AG04449 (cell line): ENCODE measurements at places on chromosomes 4 and X.
A peak's percentile ranks its signal among the peaks of the same experiment; 100 is the strongest.

GRCh38 chrX:123088331-123088730 lies 95.7 kb upstream of the GRIA3 start:
- DNase-seq: no peak

GRCh38 chrX:46485897-46486296 lies 59.3 kb downstream of the ZNF674 start:
- DNase-seq: no peak

- DNase-seq: no peak
Measured at GRCh38 chr4:148542922-148543623, 100.9 kb upstream of the NR3C2 start.

DNA sequence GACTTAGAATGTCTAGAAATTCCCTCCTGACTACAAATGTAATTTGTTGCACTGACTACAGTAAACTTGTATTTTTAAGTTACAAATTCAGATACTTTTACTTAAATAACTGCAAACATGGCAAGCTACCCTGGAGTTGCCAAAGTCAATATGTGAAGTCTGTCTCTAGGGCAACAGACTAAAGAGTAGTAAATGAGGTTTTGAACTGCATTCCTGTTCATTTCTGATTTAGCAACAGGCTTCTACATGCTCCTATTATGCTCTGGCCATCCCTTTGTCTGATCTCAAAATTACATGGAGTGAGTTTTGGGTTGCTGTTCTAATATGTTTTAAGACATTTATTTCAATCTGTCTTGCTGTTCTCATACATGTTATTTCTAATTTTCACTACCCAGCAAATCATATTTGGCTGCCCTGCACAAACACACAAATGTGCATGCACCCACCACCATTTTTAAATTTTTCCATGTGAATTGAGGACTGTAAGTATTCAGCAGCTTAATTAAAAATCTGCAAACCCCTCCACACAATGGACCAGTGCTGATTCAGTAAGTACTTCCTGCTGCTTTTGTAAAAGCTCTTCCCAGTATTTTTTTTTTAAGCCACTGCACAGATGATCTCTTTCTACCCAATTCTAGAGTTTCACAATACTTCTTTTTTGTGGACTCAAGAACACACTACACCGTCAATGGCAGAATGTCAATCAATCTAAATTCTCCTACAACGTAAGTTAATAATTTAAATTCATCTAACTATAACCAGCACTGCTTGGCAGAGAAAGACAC lies 26.7 kb downstream of the SH3RF1 start:
- DNase-seq: peak; percentile 76

DNA sequence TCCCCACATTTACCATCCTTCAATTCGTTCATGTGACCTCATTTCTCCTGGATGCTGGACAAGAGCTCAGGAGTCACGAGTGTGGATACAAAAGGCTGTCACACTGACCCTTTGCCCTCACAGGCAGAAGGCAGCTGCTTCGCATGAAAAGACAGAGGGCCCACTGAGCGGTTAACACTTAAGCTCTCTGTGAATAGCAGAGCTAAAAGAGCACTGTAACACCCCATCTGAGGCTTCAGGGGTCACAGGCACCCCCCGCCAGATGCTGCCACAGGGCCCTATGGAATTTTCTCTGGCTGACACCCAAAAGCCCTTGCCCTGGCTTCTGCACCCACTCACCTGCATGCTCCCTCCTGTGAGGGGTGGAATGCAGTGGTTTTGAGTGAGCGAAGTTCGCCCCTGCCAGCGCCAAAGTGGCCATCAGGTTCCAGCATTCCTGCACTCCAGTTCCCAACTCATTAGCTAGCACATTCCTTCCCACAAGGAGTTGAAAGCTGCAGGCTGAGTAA lies 360.9 kb downstream of the PPP3CA start:
- no peak for DNase-seq

DNA sequence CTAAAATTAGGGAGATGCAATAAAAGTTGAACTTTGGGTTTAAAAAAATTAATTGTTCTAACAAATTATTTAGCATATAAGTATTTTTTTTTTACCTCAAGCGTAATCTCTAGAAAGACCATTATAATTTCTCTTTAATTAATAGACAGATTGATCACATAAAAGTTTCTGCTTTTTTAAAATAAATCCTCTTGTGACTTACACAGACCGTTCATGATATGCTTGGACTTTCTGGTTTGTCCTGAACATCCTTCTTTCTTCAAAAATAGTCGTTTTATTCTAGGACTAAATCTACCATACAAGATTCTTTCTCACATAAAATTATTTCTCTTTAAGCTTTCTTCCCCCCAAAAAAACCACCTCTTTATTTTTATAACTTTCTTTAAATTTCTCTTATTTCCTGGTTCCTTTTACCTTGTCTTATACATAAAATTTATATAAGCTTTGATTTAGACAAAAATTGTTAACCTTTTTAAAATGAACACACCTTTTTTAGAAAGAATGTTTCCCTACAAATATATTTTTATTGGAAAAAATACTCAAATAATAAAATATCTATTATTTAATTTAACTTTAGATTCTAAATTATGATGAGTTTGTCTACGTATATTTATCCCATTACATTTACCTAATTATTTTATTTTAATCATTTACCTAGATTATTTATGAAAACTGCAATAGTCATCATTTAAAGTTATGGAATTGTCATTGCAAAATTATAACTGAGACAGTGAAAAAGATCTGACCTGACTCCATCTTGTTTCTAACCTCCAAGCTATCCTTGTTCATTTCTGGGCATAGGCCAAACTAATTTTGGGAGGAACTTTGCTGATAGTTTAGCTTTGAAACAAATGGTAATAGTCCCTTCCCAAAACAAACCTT lies 37.6 kb downstream of the PGRMC2 start:
- DNase-seq: no peak

- DNase-seq: no peak
Measured at GRCh38 chr4:83125738-83126141, 11.2 kb upstream of the PLAC8 start.

DNA sequence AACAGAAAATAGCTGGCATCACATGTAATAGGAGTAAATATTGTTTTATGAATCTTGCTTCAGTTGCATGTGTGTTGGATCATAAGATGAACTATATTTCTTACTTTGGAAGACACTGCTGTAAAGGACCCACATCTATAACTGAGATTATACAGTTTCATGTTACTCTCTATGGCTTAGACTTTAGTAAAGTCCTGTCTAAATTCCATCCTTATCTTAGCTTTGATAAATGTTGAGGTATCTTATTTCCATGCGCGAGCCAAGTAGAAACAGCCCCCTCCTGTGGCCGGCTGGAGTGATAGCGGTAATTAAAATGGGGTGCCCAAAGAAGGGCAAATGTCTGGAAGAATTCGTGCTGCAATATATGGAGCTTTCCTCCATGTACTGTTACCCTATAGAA lies 43.0 kb downstream of the CCDC158 start:
- no peak for DNase-seq

- no peak for DNase-seq
Measured at GRCh38 chr4:102625232-102625930, 124.2 kb downstream of the NFKB1 start.

DNA sequence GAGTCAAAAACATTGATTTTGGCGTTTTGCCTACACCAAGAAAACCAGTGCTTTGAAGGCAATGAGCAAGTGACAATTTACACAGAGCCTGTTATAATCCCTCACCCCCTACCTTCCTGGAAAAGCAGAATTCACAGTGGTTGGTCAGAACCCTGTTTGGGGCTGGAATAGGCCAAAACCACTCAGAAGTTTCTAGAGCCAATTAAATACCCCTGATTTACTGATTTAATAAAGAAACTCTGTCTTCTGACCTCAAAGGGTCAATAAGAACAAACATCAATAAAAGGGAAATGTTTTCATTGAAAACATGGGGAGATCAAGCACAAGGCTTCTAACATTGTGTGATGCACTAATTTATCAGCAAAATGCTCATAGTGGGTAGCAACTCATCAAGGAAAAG lies 116.3 kb downstream of the UNC5C start:
- no peak for DNase-seq

DNA sequence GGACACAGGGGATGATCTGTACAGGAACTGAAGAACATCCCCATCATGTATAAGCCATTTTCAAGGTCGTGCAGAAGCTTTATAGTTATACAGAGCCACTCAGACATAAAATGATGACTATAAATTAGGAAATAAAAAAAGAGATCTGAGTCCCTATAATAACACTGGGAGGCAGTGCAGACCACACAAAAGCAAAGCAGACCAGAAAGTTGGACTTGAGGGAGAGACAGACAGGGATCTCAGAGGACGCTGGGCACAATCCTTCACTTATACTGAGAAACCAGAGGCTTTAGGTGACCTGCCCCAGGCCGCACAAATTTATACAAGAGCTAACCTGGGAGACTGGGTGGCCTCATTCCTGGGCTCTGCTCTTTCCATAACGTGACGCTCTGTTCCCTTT lies 70.5 kb downstream of the HADH start:
- no peak for DNase-seq

GRCh38 chr4:120902925-120903324 lies 19.6 kb downstream of the PRDM5 start:
- no peak for DNase-seq

DNA sequence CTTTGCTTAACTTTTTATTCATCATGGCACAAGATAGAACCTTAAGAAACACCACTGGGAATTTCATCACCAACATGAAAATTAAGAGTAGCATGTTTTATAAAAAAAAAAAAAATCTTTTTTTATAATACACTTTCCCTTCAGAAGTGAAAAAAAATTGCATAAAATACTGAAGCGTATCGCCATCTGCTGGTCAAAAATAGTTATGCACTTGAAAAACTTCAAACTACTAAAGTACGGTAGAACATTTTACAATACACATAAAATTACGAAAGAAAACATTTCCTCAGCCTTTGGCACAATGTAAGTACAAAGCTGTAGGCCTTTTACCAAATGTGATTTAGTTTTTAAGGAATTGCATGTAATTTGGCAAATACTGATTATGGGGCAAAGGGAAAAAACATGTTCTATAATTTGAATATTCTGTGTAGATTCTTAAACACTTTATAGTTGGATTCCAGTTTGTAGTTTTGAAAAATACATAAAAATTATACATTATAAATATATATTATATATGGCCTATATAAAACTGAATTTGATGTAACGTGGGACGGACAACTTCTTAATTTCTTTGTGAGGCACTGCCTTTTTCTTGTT lies 26.5 kb downstream of the HCCS start:
- DNase-seq: no peak

- no peak for DNase-seq
Measured at GRCh38 chr4:8201321-8201781, 2.3 kb downstream of the SH3TC1 start.

GRCh38 chr4:94339779-94340178 lies 2.9 kb downstream of the HPGDS start:
- no peak for DNase-seq

GRCh38 chrX:15059474-15059873 lies 186.3 kb downstream of the MOSPD2 start:
- DNase-seq: no peak

DNA sequence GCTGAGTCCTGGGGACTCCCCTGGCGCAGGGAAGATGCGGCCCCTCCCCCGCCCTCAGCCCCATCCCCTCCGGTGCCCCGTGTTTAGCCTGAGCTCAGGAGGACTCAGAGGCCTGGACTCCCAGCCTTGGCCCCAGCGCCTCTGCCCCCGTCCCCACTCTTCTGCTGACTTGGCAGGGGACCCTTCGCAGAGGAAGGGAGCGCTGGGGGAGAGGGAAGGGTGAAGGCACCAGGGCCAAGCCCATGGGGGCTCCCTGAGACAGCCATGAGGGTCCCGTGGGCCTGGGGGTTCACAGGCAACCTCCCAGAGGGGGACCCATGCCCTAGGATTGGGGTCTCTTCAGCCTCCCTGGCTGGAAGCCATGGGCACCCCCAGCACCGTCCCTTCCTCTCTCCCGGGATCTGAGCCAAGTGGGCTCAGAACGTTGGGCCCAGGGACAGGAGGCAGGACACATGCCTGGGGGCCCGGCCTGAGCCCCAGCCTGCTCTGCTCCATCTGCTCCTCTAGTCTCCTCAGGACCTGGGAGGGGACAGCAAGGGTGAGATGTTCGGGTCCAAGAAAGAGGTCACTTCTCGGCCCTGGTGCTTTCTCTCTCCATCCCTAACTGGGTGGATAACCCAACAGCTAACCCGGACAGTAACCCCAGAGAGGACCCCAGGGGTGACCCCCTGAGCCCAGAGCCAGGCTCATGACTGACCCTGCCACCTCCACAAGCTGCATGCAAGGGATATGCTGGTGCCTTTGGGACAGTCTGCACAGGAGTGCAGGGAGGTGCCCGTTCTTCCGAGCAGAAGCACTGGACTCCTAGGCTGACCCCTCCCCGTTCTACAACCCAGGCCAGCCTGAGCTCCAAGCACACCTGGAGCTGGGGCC lies 1.5 kb upstream of the CPLX1 start:
- DNase-seq: no peak

- DNase-seq: no peak
Measured at GRCh38 chrX:37846141-37846540, 1.2 kb downstream of the DYNLT3 start.

GRCh38 chr4:185911556-185912064 lies 99.6 kb upstream of the SORBS2 start:
- DNase-seq: no peak

GRCh38 chr4:147138171-147138570 lies 192.5 kb upstream of the TTC29 start:
- DNase-seq: no peak

DNA sequence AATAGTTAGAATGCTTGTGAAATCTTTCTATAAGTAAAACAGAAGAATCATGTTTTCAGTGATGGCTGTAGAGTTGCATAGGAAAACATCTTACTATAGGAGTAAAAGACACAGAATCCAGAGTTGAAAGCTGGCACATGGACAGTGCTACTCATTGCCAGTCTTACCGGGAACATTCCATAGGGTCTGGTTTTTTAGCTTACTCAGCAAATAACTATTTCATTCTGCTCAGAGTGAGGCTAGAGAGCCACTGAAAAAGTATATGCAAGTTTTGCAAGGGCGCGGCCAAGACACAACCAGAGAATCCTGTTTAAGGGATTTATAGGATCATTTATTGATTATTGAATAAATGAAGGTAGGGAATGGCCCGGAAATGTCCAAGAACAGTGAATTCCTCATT lies 60.3 kb downstream of the MTHFD2L start:
- no peak for DNase-seq

DNA sequence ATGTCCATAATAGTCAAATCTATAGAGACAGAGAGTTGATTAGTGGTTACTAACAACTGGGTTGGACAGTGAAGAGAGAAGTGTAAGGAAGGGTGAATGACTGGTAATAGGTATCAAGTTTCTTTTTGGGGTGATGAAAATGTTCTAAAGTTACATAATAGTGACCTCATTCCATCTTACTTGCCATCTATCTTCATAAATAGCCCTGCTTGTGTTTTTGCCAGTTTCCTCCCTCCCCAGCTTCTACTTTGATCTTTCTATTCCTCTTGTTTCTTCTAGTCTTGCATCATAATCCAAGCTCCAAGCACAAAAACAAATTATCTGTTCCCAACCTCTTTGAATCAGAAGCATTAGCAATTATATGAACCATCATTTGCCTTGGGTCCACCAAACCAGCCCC lies 40.2 kb upstream of the TET2 start:
- DNase-seq: no peak

- no peak for DNase-seq
Measured at GRCh38 chrX:79719568-79720231, 294.9 kb upstream of the TBX22 start.
